ENCODE measurements at places on chromosomes 4 and X.

DNA sequence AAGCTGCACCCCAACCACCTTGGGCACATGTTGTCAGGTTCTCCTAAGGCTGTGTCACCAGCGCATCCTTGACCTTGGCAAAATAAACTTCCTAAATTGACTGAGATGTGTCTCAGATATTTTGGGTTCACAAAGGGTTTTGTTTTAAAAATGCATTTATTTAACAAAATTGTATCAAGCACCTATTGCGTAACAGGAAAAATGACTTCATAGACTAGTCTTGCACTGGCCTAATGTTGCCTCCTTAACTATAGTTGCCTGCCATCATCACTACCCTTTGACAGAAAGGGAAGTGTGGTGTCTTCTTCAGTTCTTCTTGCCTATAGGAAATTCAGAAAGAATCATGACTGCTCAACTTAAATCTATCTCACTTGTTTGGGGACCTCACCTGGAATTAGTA lies 374.2 kb downstream of the SH2D1A start:
- peak; percentile 2 for DNase-seq

DNA sequence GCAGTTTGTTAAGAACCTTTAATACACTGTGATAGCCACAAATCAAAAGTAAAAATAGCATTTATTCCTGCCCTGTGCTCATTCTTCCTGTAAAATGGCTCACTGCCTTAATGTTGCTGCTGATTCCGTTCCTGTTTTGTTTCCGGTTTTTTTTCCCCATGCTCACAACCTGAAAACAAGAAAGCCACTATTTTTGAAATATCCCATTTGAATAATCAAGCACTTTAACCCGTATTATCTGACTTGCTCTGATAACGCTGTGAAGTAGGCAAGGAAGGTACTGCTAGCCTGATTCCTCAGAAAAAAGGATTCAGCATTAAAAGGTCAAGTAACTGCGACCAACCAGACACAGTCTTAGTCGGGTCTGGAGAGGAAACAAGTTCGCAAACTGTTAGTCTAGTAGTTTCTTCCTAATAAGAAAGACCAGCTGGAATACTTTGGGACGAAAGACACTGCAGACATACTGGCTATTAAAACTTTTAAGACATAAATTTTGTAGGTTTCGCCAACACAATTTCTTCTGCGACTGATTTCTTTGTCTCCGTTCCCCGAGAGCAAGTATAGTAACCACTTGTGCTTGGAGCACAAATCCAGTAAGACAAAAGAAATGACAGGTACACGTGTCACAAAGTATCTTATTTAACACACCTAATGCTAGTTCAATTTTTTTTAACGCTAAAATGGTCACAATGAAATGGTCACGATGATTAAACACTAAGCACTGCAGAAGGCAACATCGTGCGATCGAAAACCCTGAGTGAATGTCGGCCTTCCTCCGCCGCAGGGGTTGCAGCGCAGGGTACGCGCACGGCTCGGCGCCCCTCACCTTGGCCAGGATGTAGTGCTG lies 802 bp downstream of the COX18 start:
- DNase-seq, result peak; percentile 38

DNA sequence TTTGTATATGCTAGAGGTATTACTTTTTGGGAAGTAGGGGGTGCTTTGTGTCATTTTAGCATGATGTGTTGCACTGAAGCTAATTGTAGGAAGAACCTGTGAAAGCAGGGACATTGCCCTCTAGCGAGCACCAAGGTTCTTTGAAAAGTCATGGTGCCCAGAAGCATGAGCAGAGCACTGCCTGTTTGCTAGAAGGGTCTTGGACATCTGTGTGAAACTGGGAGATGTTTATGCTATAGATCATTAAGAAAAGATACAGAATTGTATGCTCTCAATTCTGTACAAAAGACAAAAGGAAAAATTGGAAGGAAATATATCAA lies 14.7 kb downstream of the GRPR start:
- peak; percentile 5 for DNase-seq

DNA sequence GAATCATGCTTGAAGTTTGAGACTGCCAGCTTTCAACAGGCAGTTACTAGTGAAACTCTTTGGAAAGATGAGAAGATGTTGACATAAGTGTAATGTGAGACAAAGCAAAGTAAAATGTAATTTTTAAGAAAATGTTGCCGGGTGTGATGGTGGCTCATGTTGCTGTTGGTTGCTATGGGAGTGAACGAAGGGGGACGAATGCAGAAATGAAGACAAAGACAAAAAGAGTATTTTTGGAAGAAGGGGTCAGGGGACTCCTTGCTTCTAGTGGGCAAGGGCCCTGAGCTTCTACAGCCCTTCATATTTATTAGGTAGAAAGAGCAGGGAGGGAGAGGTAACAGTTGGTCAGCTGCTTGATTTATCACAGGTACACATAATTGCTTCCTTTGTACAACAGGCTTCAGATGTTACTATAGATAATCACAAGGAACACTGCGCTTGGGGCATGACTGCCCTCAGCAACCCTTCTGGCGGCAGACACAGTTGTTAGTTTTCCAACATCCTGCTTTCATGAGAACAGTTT lies 11.9 kb upstream of the UGDH start:
- peak; percentile 21 for DNase-seq

DNA sequence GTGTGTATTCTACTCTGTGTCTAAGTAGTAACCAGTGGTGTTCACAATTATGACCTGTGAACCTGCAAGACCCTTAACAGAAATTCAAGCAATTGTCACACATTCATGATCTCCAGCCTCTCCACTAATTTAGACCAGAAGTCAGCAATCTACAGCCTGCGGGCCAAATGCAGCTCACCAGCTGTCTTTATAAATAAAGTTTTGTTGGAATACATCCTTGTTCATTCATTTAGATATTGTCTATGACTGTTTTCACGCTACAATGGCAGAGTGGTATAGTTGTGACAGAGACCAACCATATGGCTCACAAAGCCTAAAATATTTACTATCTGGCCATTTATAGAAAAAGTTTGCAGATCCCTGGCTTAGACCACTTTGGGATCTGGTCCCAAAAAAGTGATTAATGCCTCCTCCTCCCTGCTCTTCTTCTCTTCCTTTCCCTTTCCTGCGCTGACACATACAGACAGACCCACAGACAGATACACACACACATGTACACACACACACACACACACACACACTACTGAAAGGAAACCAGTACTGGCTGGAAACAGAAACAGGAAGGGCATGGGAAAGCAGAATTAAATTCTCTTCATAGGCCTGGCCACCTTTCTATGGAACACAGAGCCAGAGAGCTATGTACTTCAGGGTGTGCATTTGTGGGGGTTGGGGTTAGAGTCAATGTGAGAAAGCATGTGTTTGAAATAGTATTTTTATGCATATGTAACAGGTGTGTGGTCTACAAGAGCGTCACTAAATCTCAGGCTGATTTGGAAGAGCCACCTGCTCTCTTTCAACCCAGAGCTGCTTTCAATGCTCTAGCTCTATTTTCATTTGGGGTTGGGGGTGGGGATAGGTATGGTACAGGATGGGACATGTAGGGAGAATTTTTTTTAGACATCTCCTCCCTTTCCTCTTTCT lies 49.7 kb upstream of the TMEM164 start:
- no peak for DNase-seq
